ENCODE measurements at places on chromosomes 7 and 10. TPM values are rescaled to one million over a fixed set of nuclear protein-coding genes. Genes with fewer than 3 reads are reported as not detected.

- DNase-seq: no peak
These were observed 24.2 kb downstream of the ITIH5 start for GRCh38 chr10:7642491-7643011.

DNA sequence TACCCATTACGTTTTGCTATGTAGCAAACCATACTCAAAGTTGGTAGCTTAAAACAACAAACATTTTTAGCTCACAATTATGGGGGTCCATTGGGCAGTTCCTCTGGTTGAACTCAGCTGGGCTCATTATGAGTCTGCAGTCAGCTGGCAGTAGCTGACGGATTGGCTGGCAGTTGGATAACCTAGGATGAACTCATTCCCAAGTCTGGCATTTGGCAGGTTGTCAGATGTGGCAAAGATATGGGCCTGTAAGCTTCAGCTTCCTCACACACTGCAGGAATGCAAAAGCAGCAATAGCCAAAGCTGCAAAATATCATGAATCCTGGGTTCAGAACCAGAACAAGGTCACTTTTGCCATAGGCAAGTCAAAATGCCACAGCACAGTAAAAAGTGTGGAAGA is 412.2 kb upstream of the SORCS1 start:
- no peak for DNase-seq

DNA sequence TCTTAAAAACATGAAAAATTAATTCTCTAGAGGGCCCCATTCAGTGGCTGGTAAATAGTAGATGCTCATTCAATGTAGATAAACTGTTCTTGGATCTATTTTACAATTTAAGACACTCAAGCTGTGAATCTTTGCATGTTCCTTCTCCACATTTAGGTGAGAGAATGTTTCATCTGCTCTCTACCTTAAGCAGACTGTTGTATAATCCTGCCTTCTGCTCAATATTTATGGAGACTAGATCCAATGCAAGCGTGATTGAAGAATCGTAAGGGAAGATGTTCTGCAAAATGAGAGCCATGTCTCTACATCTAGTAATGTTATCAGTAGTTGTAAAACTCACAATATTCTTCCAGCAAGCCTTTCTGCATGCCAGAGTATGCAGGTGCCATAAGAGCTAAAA is 115.0 kb upstream of the TEX47 start:
- DNase-seq: no peak

- DNase-seq: no peak
These were observed 15.6 kb downstream of the CHAT start for GRCh38 chr10:49629431-49629881.

The ADAM8 gene
- total RNA-seq: 5.7 TPM
